Activated T-helper 1 cell treated with anti-CD3 and anti-CD28 coated beads, Interleukin-12 subunit alpha, Interleukin-12 subunit beta, Interleukin-2, Interleukin-4 antibody, amounts not matched to agents 30 ng/mL and 10 ng/mL and 1 ng/mL, durations not matched to agents 14 hours and 24 hours and 36 hours (primary cell): ENCODE measurements at places on chromosomes 2 and 18. TPM values are rescaled to one million over a fixed set of nuclear protein-coding genes. Genes with fewer than 3 reads are reported as not detected.

DNA sequence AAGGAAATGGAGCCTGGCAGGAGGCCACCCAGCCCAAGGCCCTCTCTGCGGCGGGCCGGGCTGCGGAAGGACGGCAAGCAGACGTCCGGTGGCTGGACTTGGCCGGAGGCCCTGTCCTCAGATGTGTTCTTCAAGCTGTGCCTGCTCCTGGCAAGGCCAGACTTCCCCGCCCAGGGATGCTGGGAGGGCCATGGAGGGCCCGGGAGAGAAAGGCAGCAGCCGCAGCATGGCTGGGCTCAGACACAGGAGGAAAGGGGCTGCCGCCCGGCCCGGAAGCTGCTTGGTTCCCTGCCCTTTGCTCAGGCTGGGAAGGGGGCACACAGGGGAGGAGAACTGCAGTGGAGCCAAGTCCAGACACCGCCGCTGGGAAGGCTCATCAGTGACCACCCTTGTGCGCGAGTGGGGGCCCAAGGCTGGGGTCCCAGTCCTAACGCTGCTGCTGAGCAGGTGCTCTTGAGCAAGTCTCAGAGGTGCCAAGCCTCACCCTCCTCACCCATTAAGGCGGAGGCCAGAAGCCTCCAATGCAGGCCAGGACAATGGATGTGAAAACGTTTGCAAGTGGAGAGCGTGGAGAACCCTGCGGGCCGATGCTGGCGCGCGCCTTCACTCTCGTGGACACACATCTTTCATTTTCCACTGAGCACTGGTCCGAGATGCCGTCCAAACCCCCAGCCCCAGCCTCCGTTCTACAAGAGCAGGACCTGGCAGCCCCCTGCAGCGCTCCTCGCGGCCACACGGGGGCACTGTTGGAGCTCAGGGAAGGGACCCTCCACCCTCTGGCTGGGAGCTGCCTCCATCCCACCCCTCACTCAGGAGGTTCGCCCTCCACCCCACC, 7.9 kb downstream of the CROCC2 start:
- peak; percentile 48 for DNase-seq

- DNase-seq = no peak
These were observed 341.1 kb downstream of the BCL11A start for GRCh38 chr2:60212181-60212945.

DNA sequence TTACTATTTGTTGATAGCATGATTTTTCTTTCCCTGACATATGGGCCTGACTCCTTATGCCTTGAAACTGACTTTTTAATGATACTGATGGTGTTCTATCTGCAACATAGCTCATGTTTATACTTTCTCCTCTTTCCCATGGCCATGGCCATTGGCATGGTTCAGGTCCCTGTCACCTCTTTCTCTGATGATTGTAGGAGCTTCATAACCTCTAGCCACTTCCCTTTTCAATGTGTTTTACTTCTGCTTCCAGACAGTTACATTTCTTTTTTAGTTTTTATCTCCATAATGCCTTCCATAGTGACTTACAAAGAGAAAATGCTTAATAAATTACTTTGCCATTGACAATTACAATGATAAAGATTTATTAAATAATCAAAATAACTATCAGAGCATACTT, 177.9 kb upstream of the SETBP1 start:
- DNase-seq = no peak

GRCh38 chr2:69779258-69780001, 37.5 kb downstream of the ANXA4 start:
- DNase-seq = no peak

DNA sequence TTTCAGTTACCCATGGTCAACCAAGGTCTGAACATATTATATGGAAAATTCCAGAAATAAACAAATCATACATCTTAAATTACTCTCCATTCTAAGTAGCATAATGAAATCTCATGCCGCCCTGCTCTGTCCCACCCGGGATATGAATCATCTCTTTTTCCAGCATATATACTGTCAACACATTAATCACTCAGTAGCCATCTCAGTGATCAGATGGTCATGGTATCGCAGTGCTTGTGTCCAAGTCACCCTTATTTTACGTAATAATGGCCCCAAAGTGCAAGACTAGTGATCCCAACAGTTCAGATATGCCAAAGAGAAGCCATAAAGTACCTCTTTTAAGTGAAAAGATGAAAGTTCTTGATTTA, 43.8 kb downstream of the OSBPL6 start:
- DNase-seq = no peak

DNA sequence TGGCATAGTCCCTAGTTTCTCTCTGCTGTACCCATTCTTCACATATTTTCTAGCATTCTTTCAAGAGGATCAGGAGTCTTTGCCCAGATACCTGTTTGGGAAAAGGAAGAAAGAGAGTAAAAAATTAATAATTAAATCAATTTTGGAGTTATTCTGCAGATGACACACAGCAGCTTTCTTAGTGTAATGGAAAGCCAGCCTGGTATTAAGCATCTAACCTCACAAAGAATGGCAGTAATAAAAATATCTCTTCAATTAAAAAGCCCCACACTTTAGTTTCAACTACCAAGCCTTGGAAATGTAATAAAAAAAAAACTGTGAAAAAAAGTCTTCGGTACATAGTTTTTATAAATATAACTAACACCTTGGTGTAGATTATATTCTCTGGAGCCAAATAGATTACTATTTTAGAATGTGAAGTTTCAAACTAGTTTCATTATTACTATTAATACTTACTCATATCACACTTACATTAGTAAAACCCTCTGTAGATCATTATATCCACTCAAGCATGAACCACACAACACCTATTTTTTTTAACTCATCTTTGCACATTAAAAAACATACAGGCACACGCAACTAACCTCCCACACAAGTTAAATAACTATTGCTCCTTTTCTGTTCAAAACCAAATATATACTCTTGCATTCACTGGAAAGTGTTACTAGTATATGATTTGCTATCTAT, 90.9 kb downstream of the GPD2 start:
- no peak for DNase-seq

GRCh38 chr18:26619350-26619749, 71.0 kb upstream of the KCTD1 start:
- DNase-seq = no peak

DNA sequence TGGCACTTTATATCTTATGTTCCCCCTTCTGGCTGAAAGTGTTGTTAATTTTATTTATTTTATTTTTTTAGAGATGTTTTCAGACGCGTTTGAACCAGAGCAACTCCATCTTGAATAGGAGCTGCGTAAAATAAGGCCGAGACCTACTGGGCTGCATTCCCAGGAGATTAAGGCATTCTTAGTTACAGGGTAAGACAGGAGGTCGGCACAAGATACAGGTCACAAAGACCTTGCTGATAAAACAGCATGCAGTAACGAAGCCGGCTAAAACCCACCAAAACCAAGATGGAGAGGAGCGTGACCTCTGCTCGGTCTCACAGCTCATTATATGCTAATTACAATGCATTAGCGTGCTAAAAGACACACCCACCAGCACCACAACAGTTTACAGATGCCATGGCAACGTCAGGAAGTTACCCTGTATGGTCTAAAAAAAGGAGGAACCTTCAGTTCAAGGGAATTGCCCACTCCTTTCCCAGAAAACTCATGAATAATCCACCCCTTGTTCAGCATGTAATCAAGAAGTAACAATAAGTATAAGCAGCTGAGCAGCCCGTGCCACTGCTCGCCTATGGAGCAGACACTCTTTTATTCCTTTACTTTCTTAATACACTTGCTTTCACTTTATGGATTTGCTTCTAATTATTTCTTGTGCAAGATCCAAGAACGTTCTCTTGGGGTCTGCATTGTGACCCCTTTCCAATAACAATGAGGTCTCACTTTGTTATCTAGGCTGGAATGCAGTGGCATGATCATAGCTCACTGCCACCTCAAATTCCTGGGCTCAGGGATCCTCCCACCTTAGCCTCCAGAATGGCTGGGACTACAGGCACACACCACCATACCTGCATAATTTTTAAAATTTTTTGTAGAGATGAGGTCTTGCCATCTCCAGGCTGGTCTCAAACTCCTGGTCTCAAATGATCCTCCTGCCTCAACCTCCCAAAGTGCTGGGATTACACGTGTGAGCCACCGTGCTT, 55.9 kb downstream of the CACNB4 start:
- DNase-seq = no peak

GRCh38 chr2:124607679-124608078, 582.6 kb downstream of the CNTNAP5 start:
- DNase-seq = no peak

DNA sequence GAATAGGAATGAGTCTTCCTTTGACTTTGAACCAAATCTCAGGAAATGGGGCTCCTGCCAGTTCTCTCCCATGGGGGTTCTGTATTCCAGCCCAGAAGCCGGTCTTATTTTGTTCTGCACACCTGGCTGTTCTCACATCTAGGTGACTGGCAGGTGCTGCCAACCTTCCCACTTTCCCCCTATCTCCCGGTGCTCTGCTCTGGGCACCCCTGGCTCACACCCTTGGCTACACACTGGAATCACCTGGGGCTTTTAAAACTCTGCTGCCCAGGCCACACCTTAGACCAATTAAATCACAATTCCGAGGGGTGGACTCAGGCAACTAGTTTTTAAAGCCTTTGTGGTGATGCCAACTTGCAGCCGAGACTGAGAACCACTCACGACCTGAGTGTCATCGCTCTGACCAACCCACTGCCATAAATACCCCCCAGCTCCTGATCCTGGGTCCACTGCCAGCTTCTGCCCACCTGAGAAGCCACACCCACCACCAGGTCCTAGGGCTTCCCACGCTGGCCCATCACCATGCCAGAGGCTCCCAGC, 69.2 kb downstream of the KCNF1 start:
- DNase-seq = no peak

- no peak for DNase-seq
These were observed 76.8 kb downstream of the CEP192 start for GRCh38 chr18:13067966-13068365.

GRCh38 chr2:224440988-224441387, 39.1 kb upstream of the FAM124B start:
- no peak for DNase-seq

DNA sequence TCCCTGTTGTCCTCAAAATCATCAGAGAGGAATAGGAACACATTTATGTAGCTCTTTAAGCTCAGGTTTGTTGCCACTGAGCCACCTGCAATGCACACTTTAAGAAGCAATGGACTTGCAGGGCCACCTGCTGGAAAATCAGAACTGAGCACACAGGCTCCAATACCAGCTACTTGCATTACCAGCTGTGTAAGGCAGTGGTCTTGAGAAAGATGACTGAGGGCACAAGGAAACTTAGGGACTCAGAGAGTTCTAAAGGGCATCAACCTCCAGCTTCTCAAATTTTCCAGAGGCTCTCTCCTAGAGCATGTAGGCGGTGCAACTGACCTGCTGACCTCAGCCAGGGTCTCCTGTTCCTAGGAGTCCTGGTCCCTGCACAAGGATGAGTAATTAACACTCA, 2.5 kb upstream of the CNDP2 start:
- DNase-seq = peak; percentile 48

GRCh38 chr2:112229348-112229747, 25.5 kb downstream of the ZC3H8 start:
- DNase-seq = no peak

- DNase-seq = no peak
These were observed 211.9 kb downstream of the ALPK2 start for GRCh38 chr18:58416704-58417683.

DNA sequence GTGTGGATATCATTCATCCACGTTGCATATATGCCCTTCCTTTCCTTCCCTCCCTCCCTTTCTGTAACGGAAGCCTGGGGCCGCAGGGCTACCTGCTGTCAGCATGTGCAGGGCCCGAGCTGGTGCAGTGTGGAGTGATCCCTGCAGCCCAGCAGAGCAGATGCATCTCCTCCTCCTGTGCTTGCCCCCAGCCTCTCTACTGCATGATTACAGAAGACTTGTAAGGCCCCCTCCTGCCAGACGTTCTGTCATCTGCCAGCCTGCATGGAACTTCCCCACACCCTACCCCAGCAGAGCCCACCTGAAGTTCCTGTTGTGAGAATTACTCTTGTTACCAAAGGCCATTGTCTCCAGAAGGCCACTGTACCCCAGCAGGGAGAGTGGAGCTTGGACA, 67.5 kb upstream of the FOSL2 start:
- no peak for DNase-seq

- no peak for DNase-seq
These were observed 9.6 kb upstream of the NT5C1B start for GRCh38 chr2:18598848-18599484.

- no peak for DNase-seq
These were observed 6.0 kb downstream of the SPATA3 start for GRCh38 chr2:231001921-231002320.

GRCh38 chr2:190119257-190119656, 56.7 kb upstream of the MSTN start:
- no peak for DNase-seq

DNA sequence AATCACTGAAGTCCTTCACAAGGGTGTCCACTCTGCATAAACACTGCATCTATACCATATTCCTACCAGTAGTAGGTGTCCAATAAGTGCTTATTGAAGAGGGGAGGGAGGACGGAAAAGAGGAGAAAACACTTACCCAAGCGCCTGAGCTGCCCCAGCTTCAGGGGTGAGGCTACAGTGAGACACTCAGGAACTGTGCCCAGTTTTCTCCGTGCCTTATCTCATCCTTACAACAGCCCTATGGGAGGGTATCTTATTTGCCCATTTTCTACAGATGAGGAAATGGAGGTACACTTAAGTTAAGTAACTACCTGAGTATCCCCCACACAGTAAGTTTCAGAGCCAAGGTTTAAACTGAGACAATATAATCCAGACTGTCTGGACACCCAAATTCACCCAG, 41.5 kb downstream of the RNF152 start:
- DNase-seq = no peak

DNA sequence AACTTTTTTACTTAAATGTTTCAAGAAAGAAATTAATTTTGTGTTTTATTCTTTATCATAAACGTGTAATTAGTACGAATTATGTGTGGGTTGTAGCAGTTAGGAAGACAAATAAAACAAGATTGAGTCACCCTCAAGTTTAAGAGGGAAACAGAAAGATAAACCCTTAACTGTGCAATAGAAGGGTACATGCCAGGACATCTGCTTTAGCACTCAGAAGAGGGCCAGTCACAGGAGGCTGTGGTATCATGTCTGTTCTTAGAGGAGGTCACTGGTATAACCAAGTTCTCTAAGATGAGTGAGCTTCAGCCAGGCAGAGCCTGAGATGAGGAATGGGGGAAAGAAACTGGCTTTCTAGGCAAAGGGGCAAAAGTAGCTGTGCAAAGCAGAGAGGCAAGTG, 42.4 kb upstream of the GRHL1 start:
- DNase-seq = no peak

- DNase-seq = no peak
These were observed 197.9 kb downstream of the DSEL start for GRCh38 chr18:67318651-67319050.

SIX3 gene
- not detected in 2 replicates for total RNA-seq

ERMN gene
- 2.1 and 2.4 TPM in 2 replicates for total RNA-seq

CABYR gene
- 0.49 and 1.1 TPM in 2 replicates for total RNA-seq

SNED1 gene
- 1.6 and 2.5 TPM in 2 replicates for total RNA-seq

MYCN gene
- total RNA-seq = not detected in 2 replicates

DPYSL5 gene
- 0.23 TPM in 1 of 2 replicates, not detected in the other for total RNA-seq

MEP1B gene
- total RNA-seq = 0.20 TPM in 1 of 2 replicates, not detected in the other
